ENCODE measurements at places on chromosomes 4 and X.

GRCh38 chrX:36528661-36529060 is 479.5 kb upstream of the FAM47C start:
- DNase-seq: no peak

GRCh38 chr4:18366892-18367291 is 345.3 kb upstream of the LCORL start:
- no peak for DNase-seq

DNA sequence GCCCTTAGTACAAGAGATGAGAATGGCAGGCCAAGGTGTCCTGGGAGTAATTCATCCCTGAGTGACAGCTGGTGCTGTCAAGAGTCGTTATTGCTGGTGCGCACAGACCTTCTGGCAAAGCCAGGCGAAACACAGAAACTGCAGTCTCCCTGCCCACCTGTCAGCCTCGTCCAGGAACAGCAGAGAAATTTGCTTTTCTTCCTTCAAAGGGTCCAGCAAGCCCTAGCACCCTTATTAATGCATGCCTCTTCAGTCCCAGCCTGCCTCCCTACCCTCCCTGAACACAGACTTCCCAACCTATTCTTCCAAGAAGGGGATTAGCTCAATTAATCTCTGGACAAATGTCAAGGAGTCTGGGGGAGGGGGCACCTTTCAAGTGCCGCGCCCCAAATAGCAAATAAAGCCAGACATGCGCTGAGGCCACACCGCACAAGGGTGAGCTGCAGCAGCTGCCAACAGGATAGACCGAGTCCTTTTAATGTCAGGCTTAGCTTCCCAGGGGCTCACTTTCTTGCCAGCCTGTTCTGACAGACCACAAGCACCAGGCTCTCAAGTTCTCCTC is 250.7 kb upstream of the RASGEF1B start:
- DNase-seq: no peak

- no peak for DNase-seq
Observed at GRCh38 chr4:155405059-155405458, 28.3 kb upstream of the MAP9 start.

DNA sequence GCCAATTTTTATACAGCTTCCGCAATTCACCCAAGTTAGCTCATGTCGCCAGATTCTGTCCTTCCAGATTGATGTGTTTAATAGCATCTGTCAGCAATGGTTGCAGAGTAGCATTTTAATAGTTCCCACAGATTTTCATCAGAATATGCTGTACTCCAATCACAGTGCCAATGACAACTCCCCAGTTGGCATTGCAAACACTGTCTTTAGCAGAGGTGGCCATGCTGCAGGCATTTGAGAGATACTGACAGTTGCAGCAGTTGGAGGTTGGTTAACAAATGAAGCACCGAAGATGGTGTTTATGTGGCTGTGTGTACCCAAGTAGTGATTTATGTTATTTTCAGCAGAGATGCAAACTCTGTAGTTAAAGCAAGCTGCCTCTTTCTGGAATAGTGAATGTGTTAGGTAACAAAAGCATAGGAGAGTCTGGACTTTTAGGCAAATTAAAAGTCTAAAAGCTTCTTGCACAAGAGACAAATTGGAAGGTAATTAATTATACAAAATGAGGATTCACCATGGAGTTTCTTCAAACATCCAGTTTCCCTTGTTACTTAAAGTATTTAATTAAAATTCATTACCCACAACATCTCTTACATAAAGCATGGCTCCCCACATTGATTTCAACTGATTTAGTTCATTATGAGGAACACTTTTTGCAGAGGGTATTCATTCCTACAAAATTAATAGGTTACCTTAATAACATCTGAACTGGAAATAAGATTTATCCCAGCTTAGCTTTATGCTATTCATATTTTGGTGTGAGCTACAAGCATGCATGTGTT is 65.2 kb downstream of the PARM1 start:
- no peak for DNase-seq

- DNase-seq: no peak
Observed at GRCh38 chr4:108533245-108533844, 87.0 kb upstream of the RPL34 start.

DNA sequence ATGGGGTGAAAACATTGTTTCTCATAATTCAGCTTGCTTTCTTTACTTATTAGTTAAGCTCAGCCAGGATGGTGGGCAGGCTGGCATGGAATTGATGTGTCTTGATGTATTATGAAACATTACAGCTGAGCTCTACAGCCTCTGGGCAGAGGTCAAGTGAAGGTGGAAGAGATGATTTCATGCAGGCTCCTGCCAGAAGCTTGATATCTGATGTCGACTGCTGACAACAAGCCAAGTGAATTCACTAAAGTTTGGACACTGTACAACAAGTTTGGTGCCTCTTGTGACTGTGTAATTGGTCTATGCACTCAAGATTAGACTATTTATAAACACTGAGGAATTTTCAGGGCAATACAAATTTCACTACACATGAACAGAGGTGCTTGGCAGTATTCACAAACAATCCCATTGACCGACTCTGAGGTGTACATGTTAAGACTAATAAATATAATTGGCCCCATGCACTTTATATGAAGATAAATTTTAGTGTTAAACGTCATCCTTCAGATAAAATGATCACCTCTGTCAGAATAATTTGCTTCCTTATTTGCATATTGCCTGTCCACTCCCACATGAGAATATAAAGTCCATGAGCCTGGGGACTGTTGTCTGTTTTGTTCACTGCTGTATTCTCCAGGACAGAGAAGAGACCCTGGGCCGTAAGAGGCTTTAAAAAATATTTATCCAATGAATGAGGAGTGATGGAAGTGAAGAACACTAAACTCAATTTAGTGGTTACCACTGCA is 612.2 kb downstream of the IQCM start:
- no peak for DNase-seq

DNA sequence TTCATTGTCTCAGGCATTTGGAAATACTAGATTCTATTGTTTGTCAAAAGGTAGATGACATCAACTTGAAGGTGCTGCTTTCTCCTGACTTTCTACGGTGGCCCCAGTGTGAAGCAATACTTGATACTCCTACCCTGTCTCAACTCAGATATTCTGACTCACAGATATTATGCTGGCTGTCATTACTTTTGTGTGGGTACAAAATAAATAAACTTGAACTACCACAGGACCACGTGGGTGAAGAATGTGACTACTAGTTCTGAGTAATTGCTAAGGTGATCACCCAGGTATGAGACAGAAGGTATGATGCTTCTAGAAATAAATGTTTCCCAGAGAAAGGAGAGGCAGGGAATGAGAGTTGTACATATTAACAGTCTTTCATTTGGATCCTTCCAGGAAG is 275.3 kb upstream of the SPOCK3 start:
- no peak for DNase-seq

- DNase-seq: no peak
Observed at GRCh38 chrX:140504371-140505324, at the start of gene SOX3. SOX3 (minus strand) TSS chrX:140505069; CDS start chrX:140505060, 9 bp downstream.

DNA sequence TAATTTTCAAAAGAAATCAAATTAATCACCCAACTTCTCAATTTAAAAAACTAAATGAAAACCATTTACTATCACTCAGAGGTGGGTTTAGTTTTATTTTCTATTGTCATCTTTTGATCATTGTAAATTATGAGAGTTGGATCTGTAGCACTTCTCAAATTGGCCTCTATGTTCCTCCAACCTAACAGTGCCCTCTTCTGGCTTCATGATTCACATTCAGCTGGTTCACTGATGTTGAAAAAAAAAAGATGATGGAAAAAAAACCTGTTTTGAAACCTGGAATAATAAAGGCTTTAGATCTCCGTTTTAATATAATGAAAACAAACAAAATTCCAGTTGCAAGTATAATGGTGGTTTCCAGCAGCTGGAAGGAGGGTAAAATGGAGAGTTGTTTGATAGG is 2.4 kb upstream of the NBDY start:
- DNase-seq: peak; percentile 18

DNA sequence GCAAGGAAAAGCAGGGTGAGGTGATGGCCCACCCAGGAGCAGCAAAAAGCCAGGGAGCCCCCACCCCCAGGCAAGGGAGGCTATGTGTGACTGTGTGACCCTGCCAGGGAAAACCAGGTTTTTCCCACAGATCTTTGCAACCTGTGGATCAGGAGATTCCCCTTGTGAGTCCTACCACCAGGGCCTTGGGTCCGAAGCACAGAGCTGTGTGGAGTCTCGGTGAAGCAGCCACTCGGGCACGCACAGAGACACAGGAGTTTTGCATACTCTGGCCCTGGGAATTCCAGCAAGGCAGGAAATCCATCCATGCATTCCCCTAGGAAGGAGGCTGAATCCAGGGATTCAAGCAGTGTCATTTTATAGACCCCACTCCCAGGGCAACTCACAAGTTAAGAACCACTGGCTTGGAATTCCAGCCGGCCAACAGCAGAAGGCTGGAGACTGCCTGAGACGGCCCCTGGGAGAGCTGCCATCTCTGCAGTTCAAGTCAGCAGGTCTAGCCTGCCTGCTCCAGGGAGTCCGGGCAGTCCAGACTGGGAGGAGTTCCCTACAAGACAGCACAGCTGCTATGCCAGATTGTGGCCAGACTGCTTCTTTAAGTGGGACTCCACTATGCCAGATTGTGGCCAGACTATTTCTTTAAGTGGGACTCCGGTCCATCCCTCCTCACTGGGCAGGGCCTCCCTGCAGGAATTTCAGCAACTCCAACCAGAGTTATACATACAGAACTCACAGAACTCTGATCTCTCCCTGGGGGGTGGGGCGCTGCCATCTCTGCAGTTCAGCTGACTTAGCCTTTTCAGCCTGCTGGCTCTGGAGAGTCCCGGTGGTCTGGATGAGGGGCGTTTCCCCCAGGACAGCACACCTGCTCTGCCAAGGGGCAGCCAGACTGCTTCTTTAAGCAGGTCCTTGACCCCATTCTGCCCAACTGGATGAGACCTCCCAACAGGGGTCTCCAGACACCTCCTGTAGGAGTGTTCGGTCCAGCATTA is 85.1 kb upstream of the ADAD1 start:
- DNase-seq: no peak

DNA sequence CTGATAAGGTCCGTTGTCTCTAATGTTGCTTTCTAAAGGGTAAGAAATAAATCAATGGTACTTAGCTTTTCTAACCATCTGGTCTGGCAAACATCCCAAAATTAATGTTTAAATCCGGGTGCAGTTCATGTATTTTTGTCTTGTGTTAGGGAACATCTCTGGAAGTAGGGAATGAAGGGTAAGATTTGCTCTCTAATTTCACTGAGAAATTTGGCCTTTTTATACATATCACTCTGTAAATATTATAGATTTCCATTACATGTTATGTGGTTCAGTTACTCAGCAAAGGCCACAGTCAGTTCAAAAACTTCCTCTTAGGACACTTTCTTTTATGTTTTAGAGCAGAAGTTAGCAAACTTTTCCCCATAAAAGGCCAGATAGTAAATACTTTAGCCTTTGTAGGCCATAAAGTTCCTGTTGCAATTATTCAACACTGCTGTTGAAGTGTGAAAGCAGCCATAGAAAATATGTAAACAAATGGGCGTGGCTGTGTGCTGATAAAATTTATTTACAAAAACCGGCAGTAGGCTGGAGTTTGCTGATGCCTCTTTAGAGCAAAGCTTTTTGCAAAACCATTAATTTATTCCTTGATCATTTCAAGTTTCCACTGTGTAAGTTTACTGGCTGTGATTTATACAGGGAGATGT is 218.1 kb downstream of the ANTXR2 start:
- no peak for DNase-seq

Measured in activated gamma-delta T cell treated with Interleukin-2 at 50 U/mL for 16 hours (primary cell).